ENCODE measurements at places on chromosomes 4 and X.

- DNase-seq = no peak
Measured at GRCh38 chr4:87835743-87836142, 3.0 kb downstream of the MEPE start.

- no peak for DNase-seq
Measured at GRCh38 chr4:185437809-185438208, 12.0 kb upstream of the UFSP2 start.

DNA sequence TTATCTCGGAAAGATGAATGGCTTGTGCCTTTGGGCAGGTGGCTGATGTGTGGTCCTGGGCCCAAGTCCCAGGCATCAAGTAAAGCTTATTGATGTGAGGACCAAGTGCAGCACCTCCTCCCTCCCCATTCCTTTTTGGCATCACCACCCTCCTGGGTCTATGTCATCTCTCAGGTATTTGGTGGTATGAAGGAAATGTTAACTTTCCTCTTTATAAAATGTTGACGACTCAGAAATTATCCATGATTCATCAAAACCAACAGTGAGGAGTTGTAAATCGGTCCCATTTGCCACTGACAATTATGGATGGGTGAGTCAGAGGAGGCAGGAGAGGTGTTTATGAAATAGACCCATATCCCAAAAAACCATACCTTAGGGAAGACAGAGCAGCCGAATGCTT lies 229.4 kb upstream of the GATB start:
- DNase-seq = no peak

GRCh38 chr4:84507941-84508340 lies 8.8 kb upstream of the NKX6-1 start:
- DNase-seq = no peak

DNA sequence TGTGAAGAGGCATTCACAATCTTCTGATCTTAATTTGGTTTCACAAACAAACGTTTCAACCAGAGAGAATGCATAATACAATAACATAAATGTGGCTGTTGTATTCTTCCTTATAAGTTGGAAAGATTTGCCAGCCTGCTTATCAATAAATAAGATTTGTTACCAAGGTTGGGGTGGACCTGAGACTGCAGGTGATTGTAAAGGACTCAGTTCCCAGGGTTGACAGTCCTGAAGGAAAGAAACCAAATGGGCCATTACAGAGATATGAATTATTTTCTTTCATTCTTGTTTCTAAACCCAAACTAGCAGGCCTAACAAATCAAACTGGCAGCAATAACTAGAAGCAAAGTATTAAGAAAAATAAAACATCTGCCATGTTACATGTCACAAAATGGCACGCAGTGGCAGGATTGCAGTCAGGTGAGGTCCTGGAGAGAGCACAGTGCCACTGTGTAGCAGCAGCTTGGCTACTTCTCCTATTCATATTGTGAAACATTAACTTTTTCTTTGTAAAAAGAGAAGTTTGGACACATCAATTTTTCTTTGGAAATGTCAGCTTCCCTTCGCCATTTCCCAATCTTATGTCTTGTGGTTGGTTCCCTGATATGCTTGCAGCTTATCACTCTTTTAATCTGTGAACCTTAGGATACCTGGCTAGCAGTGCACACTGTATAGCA lies 133.8 kb upstream of the EMCN start:
- no peak for DNase-seq

DNA sequence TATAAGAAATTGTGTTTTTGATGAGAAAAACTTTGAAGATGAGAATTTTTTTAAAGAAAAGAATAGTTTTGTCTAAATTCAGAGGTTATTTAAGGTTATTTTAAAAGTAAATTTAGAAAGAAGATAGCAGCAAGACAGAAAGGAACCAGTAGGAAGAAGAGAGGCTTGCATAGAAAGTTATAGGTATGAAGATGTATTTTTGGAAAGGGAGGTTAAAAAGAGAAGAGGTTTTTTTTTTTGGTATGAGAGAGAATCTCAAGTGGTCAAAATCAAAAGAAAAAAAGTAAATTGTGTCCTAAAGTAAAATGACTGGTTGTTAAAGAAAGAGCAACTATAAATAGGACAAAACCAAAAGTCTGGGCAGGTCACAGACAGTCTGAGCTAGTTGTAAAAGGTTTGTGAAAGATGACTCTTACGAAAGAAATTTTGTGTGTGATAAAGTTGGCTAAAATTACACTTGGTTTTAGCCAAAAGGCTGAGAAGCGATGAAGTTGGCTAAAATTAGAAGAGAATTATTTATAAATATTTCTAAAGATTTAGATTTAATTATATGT lies 16.4 kb upstream of the EIF4E start:
- no peak for DNase-seq

All from osteocyte (in vitro differentiated cells).